ENCODE measurements at places on chromosomes 11 and 22. TPM values are rescaled to one million over a fixed set of nuclear protein-coding genes. Genes with fewer than 3 reads are reported as not detected.

GRCh38 chr22:28484662-28485061 is 195.0 kb downstream of the TTC28 start:
- DNase-seq, result no peak
- H3K4me1 ChIP-seq, result no peaks in the 10 kb centered on the region
- peaks cover 26% of the 10 kb centered on the region for H3K27me3 ChIP-seq
- no peak overlapping the region for H3K4me3 ChIP-seq
- no peaks in the 10 kb centered on the region for H3K36me3 ChIP-seq

DNA sequence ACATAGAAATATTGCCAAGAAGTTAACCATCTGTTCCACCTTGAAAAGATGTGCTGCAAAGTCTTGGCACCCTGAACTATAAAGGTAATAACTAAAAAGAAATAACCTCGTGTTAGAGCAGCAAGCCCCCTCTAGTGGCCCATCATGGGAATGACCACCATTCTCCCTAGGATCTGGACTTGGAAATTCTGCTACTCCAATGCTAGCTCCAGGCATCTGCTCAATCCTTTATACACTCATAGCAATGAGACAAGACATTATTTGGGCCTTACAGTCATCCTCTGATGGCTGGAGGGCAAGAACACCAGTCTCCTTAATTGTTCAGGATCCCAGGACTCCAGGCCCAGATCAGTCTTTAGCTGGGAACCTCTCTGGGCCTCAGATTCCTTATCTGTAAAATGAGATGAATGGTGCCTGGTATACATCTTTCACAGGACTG is 76.0 kb downstream of the CWC15 start:
- no peaks in the 10 kb centered on the region for H3K4me1 ChIP-seq
- H3K27me3 ChIP-seq, result no peaks in the 10 kb centered on the region
- no peak for DNase-seq

- DNase-seq, result no peak
- peak overlapping the region; percentile 3 for H3K27ac ChIP-seq
- H3K4me1 ChIP-seq, result peaks cover 15% of the 10 kb centered on the region
- no peak overlapping the region for H3K4me3 ChIP-seq
- H3K27me3 ChIP-seq, result no peaks in the 10 kb centered on the region
Measured at GRCh38 chr11:123100379-123101085, 38.6 kb upstream of the HSPA8 start.

GRCh38 chr22:48704335-48704734 is 1123.3 kb downstream of the BRD1 start:
- H3K27me3 ChIP-seq, result no peaks in the 10 kb centered on the region
- no peaks in the 10 kb centered on the region for H3K4me1 ChIP-seq
- H3K27ac ChIP-seq, result no peak overlapping the region
- H3K4me3 ChIP-seq, result no peak overlapping the region

DNA sequence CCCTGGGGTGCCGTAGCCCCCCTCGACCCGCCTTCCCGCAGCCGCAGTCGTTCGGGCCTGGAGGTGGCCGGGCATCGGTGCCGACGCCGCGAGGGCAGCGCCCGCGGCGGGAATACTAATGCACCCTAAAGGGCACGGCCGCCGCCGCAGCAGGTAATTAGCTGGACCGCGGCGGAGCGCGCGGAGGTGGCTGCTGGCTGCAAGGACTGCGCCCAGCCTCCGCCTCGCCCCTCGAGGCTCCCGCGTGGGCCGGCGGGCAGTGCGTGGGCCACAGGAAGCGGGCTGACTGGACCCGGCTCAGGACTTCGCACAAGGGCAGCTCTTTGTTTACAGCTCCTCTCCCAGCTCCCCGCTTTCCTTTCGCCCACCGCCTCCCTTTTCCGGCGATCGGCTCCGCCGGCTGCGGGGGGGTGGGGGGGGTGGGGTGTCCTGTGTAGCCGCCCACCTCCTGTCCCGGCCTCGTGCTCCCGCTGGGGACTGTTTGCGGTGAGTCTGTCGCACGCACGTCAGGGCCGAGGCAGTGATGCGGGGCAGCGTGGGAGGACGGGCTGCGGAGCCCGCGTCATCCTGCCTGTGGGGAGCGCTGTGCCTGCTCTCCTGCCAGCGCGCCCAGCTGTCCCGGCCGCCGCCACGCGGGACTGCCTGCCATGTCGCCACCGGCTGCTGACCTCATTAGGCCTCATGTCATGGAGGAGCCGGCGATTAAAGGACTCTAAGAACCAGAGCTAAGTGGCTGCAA is 53.2 kb downstream of the GRIK4 start:
- peak; percentile 77 for DNase-seq
- no peak overlapping the region for H3K4me3 ChIP-seq
- peaks cover 60% of the 10 kb centered on the region for H3K27me3 ChIP-seq
- H3K4me1 ChIP-seq, result peaks cover 12% of the 10 kb centered on the region

The RBX1 gene
- 91.1 TPM for total RNA-seq

Measured in activated naive CD8-positive, alpha-beta T cell treated with anti-CD3 and anti-CD28 coated beads for 36 hours (primary cell).